Fibroblast of skin of back (primary cell): ENCODE measurements at places on chromosomes 1 and 21.

DNA sequence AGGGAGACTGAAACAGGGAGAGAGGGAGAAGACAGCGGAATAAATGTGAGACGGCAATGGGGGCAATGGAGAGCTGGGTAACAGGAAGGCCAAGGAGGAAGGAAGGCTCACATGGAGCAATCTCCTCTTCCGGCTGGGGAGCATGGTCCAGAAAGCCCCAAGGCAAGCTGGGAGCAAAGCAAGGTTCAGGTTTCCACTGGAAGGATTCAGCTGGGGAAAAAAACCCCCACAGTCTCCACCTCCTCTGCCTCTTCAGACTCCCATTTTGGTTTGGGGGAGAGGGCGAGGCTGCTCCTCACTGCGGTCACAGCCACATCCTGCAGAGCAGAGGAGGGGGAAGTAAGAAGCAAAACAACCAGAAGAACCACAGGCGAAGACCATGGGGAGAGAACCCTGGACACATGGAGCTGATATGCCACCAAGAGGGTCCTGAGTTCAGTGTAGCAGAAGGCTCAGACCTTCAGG is 650 bp downstream of the TNFAIP8L2 start:
- no peak for DNase-seq

- peak; percentile 69 for DNase-seq
These were observed 28.1 kb downstream of the ARHGEF10L start for GRCh38 chr1:17567582-17567981.

DNA sequence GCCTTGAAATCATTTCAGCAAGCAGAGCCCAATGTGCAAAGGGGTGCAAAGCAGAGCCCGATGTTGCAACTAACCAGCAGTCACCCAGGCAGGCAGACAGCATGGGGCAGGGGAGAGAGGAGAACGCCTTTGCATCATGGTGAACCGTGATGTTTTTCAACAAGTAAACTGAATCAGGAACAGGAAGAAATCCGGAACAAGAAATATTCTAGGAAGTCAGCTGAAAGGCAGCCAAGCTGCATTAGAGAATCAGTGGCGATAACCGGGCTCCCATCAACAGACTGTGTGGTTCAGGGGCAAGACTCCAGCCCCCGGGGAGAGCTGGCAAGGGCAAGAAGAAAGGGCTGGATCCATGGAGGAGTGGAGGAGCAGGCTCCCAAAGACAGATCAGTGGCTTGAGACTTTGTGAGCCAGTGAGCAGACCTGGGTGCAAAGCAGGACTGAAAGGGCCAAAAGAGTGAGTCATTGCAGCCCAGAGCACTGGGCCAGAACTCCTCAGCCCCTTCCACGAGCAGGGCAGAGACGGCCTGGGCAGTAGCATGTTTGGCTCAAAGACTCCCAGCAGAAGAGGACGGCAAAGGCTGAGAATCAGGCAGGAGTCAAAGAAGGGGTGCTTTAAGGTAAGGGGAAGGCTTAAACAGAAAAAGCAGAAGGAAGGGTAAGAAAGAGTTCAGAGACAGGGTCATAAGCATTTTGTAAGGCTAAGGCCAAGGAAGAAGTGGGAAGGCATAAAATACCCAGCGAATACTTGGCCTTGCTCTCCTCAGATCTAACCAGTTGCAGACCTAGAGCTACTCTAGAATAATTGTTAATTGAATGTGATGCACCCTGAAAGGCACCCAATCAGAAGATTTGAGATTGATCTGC is 155.0 kb downstream of the SETD4 start:
- no peak for DNase-seq

GRCh38 chr1:16921391-16922185 is at the start of gene CROCC:
TSS of gene CROCC (plus strand) at chr1:16921931. CDS start at chr1:16922019, 88 bp downstream.
- peak; percentile 57 for DNase-seq

- peak; percentile 62 for DNase-seq
These were observed 67.4 kb downstream of the LUZP1 start for GRCh38 chr1:23101101-23101827.

GRCh38 chr1:14977338-14977931 is 176.1 kb upstream of the TMEM51 start:
- no peak for DNase-seq

DNA sequence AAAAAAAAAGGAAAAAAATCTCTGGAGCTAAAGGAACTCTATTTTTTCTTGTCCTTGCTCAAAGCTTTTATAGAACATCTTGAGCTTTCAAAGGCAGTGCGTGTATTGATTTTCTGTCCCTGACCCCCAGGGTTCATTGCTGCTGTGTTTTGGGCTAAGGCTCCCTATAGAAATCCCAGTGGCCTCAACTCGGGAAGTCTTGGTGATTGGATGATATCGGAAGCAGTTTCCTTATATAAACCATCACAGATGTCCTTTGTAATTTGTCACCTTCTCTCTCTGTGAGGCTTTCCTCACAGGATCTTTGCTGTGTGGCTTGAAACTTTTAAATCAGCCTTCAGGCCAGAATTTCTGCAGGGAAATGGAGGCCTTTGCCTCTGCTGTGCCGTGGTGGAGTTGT is 397.7 kb downstream of the RPS6KC1 start:
- DNase-seq, result no peak

GRCh38 chr1:40042341-40042740 is 1.8 kb downstream of the CAP1 start:
- DNase-seq, result peak; percentile 68

- DNase-seq, result no peak
These were observed 36.7 kb upstream of the SLC19A1 start for GRCh38 chr21:45578811-45579381.

GRCh38 chr1:23625459-23625858 is 66.1 kb upstream of the RPL11 start:
- DNase-seq, result no peak
